Suprapubic skin (tissue), 4 donors: ENCODE measurements at places on chromosomes 6 and 20. TPM values are rescaled to one million over a fixed set of nuclear protein-coding genes. Genes with fewer than 3 reads are reported as not detected.

DNA sequence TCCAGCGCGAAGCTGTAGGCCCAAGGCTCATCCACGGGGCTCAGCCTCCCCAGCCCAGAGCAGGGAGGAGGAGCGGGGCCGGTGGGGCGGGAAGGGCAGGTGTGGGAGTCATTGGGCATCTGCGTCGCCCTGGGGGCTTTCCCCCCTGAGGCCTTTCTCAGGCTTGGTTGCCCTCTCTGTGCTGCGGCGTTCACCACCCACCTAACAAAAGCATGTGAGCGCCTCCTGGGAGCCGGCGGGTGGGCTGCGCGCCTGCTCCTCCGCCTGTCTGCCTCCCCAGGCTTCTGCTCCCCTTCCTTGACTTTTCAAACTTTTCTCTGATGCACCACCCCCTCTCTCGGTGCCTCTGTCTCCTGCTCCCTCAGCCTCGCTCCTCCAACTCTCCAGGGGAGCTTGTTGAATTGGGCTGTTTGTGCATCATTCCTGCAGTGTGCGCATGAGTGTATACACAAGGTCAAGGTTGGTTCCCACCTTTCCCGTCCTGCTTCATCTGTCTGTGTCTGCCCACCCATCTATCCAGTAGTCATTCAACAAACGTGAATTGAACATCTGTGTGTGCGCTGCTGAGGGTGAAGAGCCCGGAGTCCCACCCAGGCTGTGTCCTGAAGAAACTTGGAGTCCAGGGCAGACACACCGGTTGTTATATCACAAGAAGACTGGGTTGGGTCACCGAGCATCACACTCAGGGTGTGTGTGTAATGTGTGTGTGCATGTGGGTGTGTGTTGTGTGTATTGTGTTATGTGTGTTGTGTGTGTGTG lies 82.4 kb upstream of the NNAT start:
- H3K27ac ChIP-seq, result no peak overlapping the region
- H3K4me1 ChIP-seq, result no peaks in the 10 kb centered on the region
- no peaks in the 10 kb centered on the region for H3K36me3 ChIP-seq
- no peak overlapping the region for H3K4me3 ChIP-seq

- H3K4me3 ChIP-seq, result no peak overlapping the region
- H3K36me3 ChIP-seq, result no peaks in the 10 kb centered on the region
- H3K27ac ChIP-seq, result no peak overlapping the region
- DNase-seq, result no peak
- no peaks in the 10 kb centered on the region for H3K4me1 ChIP-seq
Observed at GRCh38 chr6:68958327-68958726, 323.2 kb downstream of the ADGRB3 start.

The TRIM10 gene
- total RNA-seq, result 1.3 TPM

DNA sequence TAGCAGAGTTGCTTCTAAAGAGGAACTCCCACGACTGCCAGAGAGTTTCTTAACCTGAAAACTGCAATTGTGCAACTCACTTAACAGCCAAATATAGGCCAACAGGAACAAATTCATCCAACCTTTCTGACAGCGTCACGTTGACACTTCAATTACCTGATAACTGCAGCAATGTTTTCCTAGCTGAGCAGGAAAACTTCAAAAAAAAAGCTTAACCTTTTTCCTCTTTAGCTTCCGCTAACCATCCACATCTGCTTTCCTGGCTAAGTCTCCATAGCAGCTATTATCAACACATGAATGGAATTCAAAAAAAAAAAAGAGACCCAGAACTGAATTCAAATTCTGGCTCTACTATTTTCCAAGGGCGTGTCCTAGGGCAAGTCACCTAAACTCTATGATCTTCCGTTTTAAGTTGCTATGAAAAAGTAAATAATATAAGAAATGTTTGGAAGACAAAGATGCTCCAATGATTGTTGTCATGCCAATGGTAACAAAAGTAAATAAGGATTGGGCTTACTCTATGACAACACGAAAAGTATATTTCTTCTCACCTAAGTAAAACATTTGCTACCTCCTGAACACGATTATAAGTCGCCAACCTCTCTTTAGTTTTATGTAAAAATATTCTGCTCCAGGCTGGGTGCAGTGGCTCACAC lies 524.6 kb upstream of the JARID2 start:
- peak overlapping the region; percentile 36 for H3K27ac ChIP-seq
- H3K4me1 ChIP-seq, result peaks cover 30% of the 10 kb centered on the region
- H3K36me3 ChIP-seq, result no peaks in the 10 kb centered on the region
- no peaks in the 10 kb centered on the region for H3K27me3 ChIP-seq

DNA sequence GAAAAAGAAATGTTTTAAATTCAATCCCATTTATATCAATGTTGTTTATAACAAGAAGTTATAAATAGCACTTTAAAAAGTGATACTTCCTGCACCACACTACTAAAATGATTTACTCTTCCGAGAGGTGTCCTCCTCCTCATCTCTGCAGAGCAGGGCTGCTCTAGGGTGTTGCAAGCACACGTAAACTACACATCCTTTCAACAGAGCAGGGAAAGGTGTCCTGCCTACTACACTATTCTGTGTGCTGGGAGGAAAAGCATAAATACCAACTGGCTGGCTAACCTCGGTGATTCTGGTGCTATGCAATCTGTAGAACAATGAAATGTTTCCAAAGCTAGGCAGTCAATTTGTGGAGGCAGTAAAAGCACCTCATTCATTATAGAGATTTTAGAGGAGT lies 89.5 kb upstream of the MAP7 start:
- no peak for DNase-seq
- H3K4me1 ChIP-seq, result peaks cover 16% of the 10 kb centered on the region
- H3K4me3 ChIP-seq, result no peak overlapping the region
- H3K36me3 ChIP-seq, result peaks cover 19% of the 10 kb centered on the region
- H3K27ac ChIP-seq, result no peak overlapping the region

DNA sequence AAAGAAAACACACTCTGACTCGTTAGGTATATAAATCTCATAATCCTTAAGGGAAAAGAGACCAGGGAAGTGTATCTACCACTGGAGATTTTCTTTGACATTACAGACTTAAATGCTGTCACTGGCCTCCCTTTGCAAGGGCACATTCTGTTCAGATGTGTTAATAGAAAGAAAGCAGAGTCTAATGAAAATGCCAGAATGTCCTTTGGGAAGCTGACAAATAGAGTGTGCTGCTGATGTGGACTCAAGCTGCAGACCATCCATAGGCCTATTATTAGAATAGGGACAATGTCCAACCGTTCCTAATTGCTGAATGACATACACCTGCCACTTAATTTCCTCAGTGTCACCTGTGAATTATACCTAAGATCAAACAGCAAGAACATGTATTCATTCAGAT lies 41.2 kb downstream of the SLC35D3 start:
- H3K27me3 ChIP-seq, result peaks cover 1% of the 10 kb centered on the region
- H3K4me1 ChIP-seq, result peaks cover 4% of the 10 kb centered on the region
- H3K36me3 ChIP-seq, result no peaks in the 10 kb centered on the region
- H3K27ac ChIP-seq, result no peak overlapping the region
- DNase-seq, result no peak

DNA sequence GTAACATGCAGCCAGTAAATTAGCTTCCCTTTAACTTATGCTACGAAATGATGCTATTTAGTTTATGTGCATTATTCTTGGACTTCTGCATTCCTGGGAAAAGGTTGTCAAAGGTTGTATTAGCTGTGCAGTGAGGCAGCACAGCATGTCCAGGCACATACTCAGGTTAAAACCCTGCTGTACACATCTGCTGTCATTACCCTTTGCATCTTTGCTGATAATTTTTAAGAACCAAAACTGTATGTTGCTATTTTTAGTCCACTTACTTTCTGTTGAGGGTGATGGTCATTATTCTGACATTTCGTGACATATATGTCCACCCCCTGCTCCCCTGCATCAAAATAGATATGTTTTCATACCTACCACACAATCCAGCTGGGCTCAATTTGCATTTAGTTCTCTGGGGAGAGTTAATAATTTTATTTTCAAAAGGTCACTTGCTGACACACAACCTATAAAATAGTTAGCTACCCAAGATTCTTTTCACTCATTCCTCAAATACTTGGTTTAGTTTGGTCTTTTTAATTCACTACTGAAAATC lies 142.5 kb upstream of the SPACA1 start:
- H3K36me3 ChIP-seq, result no peaks in the 10 kb centered on the region
- H3K27ac ChIP-seq, result no peak overlapping the region
- peaks cover 3% of the 10 kb centered on the region for H3K27me3 ChIP-seq
- H3K4me3 ChIP-seq, result no peak overlapping the region
- H3K4me1 ChIP-seq, result no peaks in the 10 kb centered on the region

- peak overlapping the region; percentile 8 for H3K27ac ChIP-seq
- H3K4me1 ChIP-seq, result peaks cover 31% of the 10 kb centered on the region
- no peak overlapping the region for H3K4me3 ChIP-seq
- DNase-seq, result no peak
- H3K27me3 ChIP-seq, result no peaks in the 10 kb centered on the region
Observed at GRCh38 chr20:4022386-4023286, 7.3 kb upstream of the RNF24 start.

GRCh38 chr6:107633680-107634323 lies 143.9 kb downstream of the SOBP start:
- no peak for DNase-seq
- peak overlapping the region; percentile 50 for H3K4me3 ChIP-seq
- no peak overlapping the region for H3K27ac ChIP-seq
- peaks cover 10% of the 10 kb centered on the region for H3K4me1 ChIP-seq
